Transverse colon (tissue), 4 donors: ENCODE measurements at places on chromosomes 2 and 18. TPM values are rescaled to one million over a fixed set of nuclear protein-coding genes. Genes with fewer than 3 reads are reported as not detected.

The HOXD8 gene
- 9.7 TPM for total RNA-seq

The METAP1D gene
- total RNA-seq = 2.5 TPM

The AGXT gene
- total RNA-seq = 0.32 TPM

- DNase-seq = no peak
Observed at GRCh38 chr18:80159713-80160636, 50.9 kb downstream of the ADNP2 start.

DNA sequence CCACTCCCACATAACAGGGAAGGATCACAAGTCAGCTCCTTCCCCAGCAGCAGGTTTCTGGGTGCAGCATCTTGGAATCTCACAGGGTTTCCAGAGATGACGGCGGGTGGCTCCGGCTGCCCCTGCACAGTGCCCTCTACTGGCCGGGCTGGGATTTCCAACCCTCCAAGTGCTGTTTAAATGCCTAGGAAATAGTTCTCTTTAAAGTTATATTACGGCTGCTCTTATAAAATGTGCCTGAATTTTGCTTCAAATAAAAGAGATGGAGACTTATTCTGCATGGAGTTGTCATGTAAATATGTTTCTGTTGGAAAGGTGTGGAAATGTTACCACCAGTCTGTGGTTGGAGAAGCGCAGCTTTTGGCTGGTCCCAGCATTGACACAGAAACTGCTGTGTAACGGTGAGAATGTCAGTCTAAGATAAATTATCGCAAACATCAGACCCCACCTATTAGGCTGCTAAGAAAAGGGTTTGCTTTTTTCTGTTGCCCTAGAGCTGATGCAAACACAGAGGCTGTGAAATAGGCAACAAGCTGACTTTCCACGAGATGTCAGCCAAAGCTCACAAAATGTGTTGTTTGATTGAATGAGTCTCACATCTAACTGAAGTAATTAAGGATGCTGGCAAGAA is 3.3 kb upstream of the HJURP start:
- peak; percentile 67 for DNase-seq

DNA sequence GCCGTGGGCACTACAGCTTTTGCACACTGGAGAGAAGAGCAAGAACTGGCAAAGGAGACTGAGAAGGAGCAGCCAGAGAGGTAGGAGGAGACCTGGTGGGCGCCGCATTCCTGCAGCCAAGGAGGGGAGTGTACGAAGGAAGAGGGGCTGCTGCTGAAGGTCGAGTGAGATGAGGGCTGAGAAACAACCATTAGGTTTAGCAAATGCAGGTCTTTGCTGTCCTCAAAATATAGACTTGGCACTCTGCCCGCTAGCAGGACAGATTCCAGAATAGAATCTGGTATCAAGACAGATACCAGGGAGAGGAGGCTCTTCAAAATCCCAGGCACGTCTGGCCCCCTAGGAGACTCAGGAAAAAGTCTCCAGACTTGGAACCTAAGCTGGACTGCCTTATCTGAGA is 83.0 kb downstream of the TGOLN2 start:
- DNase-seq = no peak

GRCh38 chr2:180203972-180204371 is 196.9 kb upstream of the CWC22 start:
- no peak for DNase-seq

DNA sequence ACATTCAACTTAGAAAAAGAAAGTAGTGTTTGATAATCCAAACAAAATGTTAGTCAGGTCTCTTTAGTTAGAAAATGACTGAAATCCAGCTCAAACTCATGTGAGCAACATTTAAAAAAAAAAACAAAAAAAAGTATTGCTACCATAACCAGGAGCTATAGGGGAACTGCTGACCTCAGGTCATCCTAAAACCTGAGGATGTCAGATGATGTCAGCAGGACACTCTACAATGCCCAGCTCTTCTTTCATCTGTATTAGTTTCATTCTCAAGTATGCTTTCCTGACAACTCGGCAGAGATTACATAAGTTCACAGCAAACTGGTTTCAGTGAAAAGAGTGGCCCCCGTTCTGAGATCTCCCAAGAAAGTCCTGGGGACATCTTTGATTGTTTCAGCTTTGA is 4.2 kb upstream of the ESCO1 start:
- DNase-seq = no peak

GRCh38 chr18:36372903-36373311 is 75.4 kb downstream of the FHOD3 start:
- no peak for DNase-seq
